ENCODE measurements at places on chromosomes 1 and 21.

- no peak for DNase-seq
These were observed 190.5 kb downstream of the APP start for GRCh38 chr21:25979845-25980616.

GRCh38 chr1:67558449-67559193 is 126.4 kb upstream of the GADD45A start:
- DNase-seq, result no peak

GRCh38 chr21:41589131-41589530 is 81.2 kb upstream of the TMPRSS2 start:
- DNase-seq, result no peak

- DNase-seq, result no peak
These were observed 113.8 kb upstream of the MAGI3 start for GRCh38 chr1:113276507-113276906.

DNA sequence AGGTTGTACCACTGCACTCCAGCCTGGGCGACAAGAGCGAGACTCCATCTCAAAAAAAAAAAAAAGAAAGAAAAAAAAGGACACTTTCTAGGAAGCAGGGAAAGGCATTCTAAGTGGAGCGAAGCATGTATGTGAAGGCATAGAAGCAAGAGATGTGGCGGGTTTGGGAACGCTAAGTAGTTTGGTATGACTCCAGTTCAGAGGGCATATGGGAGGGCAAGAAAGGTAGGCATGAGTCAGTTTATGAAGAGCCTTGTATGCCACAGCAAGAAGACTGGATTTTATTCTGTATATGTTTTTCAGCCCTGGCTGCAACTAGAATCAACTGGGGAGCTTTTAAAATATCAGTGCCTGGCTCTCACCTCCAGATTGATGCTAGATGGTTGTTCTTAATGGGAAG is 4.4 kb upstream of the ELOVL1 start:
- DNase-seq, result no peak

DNA sequence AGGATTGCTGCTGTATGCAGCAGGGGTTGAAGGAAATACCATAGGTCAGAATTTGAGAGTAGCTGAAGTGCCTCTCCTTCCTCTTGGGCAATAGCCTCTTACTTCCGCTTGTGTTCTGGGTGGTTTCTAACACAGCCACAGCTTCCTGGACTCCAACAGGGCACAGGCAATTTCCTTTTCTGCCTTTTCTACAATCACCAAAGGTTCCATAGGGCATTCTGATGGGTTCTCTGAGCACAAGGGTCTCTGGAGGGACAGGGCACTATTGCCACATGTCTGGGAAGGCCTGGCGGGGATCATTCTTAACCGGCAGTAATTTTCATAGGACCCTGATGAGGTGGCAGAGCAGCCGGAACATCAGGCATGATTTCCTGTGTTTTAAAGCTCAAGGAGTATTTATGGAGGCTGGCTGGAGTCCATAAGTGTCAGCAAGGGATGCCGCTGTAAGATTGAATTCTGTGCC is 5.5 kb upstream of the AGTRAP start:
- no peak for DNase-seq

- DNase-seq, result peak; percentile 4
These were observed 7.7 kb downstream of the ENSA start for GRCh38 chr1:150621497-150622302.

GRCh38 chr1:150072959-150073358 is 5.4 kb downstream of the VPS45 start:
- no peak for DNase-seq

- DNase-seq, result no peak
These were observed 81.9 kb upstream of the GALNT2 start for GRCh38 chr1:229984992-229985612.

GRCh38 chr1:184215274-184215925 is 163.9 kb downstream of the TSEN15 start:
- DNase-seq, result no peak

GRCh38 chr21:37675202-37675801 is 241.0 kb downstream of the KCNJ6 start:
- no peak for DNase-seq

- DNase-seq, result no peak
These were observed 142.4 kb downstream of the APP start for GRCh38 chr21:26028183-26028582.

DNA sequence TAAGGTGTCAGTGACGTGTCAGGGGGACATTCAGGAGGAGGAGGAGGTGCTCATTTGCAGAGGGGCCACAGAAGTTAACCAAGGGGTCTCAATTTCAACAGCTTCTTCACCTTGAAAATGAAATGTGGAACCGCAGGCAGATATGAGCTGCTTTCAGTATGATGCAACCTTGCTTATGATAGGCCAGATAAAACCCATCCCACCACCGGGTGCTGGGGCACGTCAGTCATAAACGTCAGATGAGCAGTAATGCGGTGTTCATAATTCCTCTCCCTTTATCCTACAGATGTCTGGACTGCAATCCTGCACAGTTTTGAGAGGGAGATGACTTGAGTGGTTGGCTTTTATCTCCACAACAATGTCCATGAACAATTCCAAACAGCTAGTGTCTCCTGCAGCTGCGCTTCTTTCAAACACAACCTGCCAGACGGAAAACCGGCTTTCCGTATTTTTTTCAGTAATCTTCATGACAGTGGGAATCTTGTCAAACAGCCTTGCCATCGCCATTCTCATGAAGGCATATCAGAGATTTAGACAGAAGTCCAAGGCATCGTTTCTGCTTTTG is 1.7 kb downstream of the PTGFR start:
- DNase-seq, result no peak

DNA sequence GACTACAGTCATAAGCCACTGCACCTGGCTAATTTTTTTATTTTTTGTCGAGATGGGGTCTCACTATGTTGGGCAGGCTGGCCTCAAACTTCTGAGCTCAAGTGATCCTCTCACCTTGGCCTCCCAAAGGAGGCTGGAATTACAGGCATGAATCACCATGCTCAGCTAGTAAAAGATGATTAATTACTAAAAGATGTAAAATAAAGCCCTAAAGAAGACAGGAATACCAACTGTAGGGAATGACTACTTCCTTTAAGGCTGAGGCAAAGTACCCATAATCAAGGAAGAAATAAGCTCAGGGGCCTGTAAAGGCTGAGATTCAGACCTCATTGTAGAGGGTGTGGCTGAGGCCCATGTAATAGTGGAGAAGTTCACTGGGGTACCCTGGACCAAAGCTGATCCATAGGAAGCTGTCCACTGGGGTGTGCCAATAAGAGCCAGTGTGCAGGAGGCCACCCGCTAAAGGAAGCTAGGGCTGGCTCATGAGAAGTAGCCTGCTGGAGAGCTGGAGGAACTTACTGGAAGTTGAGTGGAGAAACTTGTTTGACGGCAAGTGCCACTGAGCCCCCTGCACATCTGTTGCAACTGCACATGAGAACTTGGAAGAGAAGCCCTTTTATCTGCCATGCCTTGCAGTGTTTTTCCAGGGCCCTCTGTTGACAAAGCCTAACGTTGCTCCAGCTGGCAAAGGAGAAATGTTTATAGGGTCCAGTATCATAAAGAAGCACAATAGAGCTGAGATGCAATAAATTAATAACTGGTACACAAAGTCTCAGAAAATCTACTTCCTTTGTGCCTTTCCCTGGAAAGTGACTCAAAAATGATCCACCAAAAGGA is 17.8 kb upstream of the SERTAD4 start:
- no peak for DNase-seq

Data from substantia nigra (tissue), 51 donors.